ENCODE measurements at places on chromosomes 6 and 20.

DNA sequence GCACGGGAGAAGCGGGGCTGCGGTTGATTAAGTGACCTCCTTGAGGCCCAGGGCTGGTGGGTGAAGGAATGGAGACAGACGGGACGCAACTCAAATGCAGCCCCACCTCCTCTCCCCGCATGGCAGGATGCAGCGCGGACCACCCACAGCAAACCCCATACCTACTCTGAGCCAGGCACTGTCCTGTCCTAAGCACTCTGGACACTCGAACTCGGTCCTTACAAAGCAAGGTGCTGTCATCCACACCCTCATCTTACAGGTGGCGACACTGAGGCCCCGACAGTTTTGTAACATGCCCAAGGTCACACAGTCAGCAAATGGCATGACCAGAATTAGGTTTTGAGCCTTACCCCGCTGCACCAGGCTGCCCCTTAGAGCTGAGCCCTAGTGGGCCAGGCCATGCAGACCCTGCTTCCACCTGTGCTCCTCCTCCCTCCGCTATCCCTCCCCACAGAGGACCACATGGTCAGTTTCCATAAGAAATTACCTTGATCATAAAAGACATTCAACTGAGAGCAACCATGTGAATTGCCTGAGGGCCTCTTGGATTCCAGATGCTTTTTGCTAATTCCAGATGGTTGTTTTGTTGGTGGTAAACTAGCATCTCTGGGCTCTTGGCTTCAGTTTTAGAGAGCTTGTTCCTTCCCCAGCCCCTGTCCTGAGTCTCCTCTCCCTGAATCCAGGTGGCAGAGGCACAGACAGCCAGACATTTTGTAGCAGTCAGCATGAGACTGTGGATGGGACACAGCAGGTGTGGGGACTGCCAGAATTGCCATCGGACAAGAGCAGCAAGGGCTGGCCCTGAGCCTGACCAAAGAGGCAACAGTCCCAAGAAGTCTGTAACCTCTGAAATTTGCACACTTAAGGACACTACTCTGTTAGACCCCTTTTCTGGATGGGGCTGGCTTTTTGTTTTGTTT, 171.9 kb upstream of the PMEPA1 start:
- no peak for DNase-seq

GRCh38 chr6:151073146-151073545, 166.6 kb upstream of the AKAP12 start:
- DNase-seq, result no peak

DNA sequence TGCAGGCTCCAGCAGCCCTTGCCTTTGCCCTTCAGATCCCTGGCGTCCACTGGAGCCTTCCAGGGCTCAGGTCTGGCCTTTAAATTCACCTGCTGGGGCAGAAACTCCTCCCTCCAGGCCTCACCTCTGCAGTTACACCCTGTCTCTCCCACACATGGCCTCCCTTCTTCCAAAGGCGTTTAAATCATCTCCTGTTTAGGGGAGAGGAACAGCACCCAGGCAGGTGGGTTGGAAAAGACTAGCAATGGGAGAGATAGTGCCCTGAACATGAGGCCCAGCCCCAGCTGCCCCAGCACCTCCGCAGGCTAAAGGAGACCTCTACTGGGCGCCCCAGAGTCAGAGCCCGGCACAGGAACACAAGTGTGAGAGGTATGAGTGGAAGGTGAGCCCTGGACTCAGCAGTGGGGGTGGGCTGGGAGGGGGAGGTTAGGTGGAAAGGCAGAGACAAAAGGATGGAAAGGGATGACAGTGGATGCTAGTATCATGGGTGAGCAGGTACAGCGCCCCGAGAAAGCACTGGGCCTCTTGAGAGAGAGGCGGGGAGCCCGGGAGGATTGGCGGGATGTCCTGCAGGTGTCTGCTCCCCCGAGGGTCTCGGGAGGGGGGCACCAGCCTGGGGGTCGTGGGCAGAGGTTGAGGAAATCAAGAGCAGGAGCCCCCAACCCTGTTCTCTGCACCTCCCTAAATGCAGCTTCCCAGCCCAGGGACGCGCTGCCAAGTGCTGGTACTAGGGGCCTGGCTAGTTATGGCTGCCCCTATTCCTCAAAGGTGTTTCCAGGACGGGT, at the start of gene CST9:
Gene CST9, minus strand, starts transcription at position 51 of the 785 bp plus-strand sequence. CDS start 53 bp downstream, outside the sequence.
- no peak for DNase-seq

DNA sequence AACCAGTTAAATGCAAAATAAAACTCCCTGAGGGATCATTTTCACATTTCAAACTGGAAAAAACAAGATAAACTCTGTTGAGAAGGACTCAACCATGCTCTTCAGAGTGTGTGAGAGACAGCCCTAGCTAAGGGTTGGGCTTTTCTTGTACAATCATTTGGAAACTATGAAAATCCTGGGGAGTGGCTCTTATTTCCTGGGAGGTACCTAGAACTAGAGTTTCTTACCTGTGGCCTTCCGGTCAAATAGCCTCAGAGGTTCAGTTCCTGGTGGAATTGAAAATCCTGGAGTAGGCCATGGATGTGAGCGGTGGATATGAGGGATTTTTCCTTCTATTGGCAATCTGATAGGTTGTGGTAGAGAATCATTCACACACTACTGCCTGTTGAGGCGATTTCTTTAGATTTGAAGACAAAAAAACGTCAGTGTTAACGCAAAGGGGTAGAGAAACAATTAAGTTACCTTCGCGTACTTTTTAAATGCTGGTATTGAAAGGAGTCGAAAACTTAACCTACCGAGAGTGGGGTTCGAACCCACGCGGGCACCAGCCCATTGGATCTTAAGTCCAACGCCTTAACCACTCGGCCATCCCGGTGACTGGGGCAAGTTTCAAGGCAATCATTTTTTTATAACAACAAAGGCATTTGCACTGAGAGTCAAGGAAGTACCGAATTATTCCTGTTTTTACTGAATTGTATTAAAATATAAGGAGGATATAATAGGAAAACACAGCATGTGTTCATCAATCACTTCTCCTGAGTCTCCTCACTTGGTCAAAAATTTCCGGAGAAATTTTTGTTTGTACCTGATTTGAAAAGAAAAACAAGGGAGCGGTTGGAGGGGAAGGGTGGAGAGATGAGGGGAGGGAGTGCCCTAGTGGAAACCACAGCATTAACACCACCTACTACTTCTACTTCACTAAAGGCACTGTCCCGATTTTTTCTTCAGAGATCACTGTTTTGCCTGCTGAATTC, 191.3 kb downstream of the OR2B2 start:
- no peak for DNase-seq

DNA sequence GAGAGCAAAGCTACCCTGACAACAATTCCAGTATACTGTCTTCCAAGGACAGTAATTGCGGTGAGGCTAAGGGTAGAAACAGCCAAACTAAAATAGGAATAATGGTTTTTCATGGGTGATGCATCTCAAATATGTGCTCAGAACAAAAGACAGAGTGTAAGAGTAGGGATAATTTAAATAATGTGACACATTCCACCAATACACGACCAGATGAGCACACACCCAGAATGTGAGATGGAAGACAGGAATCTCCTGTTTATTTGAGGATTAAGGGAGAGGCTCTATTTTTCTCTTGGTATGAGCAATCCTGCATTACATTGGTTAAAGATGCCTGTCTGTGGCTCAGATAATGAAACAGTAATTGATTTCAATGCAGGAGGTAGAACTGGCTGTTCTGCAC, 292.9 kb upstream of the ZFP64 start:
- no peak for DNase-seq

GRCh38 chr6:135820340-135820739, 31.2 kb upstream of the PDE7B start:
- no peak for DNase-seq
